ENCODE measurements at places on chromosomes 16 and 17.

DNA sequence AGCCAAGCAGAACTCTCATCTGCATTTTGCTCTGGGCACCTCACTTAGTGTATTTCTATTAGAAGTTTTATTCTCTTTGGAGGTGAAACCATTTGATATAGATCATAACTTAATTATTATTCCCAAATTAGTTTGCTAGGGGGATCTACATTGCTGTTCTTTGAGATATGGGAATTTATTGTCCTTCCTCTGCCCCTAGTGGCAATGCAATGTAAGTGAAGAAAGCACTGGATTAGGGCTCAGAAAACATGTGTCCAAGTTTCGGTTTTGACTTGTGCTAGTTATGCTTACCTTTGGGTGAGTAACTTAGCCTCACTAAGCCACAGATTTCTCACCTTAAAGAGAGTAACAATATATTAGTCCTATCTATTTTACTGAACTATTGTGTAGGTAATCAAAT, 2.9 kb downstream of the KRT39 start:
- no peak for DNase-seq

- DNase-seq, result peak; percentile 49
These were observed 28.2 kb downstream of the ZFHX3 start for GRCh38 chr16:73019457-73020362.

DNA sequence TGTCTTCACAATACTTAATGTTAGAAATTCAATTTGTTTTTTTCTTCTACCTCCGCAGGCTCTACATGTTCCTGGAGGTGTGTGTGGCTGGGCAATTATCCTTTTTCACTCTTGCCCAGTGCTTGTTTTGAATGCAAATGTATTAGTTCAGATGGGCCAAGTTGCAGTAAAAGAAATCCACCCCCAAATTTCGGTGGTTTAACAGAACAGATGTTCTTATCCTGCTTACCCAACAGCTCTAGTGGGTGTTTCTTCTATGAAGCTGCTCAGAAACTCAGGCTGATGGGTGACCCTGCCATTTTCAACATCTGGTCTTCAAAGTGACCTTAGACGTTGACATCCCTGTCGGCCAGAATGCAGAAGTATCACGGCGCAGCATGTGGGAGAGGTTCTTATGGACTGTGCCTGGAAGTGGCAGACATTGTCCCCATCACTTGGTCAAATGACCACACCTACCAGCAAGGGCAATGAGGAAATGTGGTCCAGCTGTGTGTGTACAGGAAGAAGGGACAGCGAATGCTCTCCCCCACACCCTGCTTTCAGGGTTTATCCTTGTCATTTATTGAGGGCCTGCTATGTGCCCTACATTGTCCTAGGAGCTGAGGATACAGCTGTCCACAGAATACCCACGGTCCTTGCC, 157.3 kb downstream of the CDH13 start:
- no peak for DNase-seq

- DNase-seq, result no peak
These were observed 16.2 kb downstream of the RPH3AL start for GRCh38 chr17:336110-337021.

- DNase-seq, result no peak
These were observed 14.5 kb downstream of the GRB2 start for GRCh38 chr17:75390982-75391381.

DNA sequence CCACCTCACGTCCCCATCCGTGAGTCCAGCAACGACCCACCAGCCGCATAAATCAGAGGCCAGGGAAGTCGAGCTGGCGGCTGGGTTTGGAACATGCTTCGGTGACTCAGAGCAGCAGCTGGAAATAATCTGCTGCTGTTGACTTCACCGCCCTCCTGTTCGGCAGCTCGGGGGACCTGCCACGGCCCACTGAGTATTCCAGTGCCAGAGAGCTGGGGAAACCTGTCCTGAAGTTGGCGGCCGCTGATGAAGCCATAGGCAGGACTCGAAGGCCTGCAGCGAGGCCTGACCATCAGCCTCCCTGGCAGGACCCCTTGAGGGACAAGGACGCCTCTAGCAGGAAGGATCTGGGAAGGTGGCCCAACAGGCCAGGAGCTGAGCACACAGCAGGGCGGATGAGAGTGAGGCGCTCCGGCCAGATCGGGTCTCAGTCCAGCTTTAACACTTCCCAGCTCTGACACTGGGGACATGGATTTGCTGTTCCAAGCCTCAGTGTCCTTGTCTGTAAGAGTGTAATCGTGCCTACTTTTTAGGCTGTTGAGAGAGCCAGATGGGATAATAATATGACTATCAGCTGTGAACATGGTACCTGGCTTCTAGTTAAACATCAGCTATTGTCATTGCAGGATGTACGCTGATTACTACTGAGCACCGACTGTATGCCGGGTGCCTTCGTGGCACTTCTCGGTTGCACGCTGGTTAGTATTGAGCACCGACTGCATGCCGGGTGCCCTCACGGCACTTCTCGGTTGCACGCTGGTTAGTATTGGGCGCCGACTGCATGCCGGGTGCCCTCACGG, 50.4 kb upstream of the CIBAR2 start:
- DNase-seq, result peak; percentile 65

GRCh38 chr17:13919818-13920217, 149.5 kb upstream of the COX10 start:
- no peak for DNase-seq

DNA sequence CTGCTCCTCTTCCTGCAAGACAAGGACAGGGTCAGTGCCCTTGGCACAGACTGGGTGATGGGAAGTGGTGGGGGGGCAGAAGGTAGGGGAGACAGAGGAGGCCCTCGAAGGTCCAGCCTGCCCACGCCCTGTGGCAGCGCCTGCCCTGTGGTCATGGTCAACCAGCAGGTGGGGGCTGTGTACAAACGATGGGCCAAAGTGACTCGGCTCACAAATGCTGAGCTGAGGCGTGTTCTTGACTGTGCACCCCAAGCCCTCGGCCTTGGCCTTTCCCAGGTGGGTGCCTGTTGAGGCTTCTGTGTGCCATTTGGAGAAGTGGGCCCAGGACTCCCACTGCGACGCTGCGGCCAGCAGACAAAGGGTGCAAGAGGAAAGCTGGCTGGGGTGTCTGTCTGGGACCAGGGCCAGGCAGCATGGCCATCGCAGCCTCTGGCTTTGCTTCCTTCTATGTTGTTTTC, 22.6 kb downstream of the MXRA7 start:
- DNase-seq, result no peak

- no peak for DNase-seq
These were observed 591.7 kb downstream of the MAF start for GRCh38 chr16:79008869-79009179.

GRCh38 chr17:5003214-5003867, 5.6 kb downstream of the KIF1C start:
- no peak for DNase-seq

GRCh38 chr16:12976936-12977335, 75.5 kb downstream of the SHISA9 start:
- no peak for DNase-seq

- peak; percentile 26 for DNase-seq
These were observed 2.9 kb downstream of the PHOSPHO1 start for GRCh38 chr17:49227436-49228261.

- no peak for DNase-seq
These were observed 5.2 kb downstream of the ITGA3 start for GRCh38 chr17:50060951-50061712.

DNA sequence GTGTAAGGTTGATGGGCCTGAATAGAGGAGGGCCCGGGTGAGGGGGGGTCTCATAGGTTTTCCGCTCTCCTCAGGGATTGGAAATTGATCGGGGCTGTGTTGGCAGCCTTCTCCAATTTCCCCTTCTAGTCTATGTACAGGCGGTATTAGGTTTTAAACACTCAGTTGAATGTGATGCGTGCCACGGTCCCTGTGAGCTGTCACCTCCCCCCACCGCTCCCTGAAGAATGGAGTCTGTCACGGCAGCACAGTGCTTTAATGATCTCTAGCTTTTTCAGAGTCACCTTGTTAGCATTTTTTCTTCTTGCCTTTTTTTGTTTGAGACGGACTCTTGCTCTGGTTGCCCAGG, 800 bp downstream of the COX4I1 start:
- no peak for DNase-seq

DNA sequence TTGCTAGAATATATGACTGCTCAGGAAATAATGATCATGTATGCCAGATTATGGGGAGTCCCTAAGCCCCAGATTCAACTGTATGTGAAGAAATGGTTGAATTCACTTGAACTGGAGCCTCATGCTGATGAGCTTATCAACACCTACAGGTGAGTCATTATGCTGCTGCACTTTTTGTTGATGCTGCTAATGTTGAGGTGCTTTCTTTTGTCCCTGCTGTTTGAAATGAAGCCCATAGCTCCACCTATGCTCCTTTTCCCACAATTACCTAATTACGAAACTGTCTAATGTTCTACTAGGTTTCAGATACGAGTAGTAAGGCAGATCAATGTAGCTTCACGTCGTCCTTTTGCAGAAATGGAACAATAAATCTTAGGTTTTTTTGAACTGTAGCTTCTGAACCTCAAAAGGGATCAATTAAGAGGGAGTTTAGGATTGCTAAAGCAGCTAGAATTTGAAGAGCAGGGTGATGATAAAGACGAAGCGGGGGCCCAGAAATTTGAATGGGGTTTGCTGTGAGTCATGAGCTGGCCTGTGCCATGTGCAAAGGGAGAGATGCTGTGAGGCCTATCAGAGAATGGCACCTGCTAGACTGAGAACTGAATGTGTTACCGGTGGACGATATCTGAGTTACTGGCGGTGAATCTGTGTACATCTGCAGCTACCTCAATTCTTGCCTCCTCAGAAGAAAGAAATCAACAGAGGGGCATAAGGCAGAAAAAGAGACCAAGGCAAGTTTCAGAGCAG, 6.1 kb upstream of the UQCRC2 start:
- DNase-seq, result no peak

GRCh38 chr17:38883592-38884526, 14.0 kb downstream of the LASP1 start:
- no peak for DNase-seq

- no peak for DNase-seq
These were observed 7.5 kb upstream of the NOS2 start for GRCh38 chr17:27807567-27808470.

GRCh38 chr17:27549251-27549893, 81.6 kb upstream of the LGALS9 start:
- DNase-seq, result no peak

GRCh38 chr17:62897706-62898105, 68.3 kb upstream of the TANC2 start:
- no peak for DNase-seq

DNA sequence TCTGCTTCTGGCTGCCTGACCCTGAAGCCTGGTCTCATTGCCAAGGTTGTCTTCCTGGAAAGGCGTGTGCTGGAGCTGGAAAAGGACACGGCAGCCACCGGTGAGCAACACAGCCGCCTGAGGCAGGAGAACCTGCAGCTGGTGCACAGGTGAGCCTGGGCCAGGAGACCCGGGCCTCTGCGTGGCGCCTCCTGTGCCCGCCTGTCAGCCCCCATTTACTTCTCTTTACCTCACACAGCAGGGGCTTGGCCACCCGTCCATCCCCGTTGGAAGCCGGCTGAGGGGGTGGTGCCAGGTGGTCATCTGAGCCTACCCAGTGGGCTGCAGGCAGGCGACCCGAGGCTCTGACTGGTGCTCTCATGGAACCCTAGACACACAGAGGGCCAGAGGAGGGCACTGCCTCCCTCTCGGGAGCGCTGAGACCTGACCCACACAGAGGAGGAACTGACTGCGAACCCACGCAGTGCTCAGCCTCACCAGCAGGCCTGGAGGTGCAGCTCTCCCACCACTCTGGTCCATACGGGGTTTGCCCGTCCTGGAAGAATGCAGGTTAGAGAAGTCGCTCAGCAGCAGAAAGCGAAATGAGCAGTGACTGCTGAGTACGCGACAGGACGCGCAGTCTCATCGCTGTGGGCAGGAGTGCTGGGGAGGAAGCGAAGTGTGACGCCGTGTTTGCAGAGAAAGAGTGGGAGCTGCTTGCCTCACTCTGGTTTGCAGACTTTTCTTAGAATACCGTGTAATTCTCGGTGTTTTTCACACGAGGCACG, 21.9 kb upstream of the CAPN15 start:
- no peak for DNase-seq

DNA sequence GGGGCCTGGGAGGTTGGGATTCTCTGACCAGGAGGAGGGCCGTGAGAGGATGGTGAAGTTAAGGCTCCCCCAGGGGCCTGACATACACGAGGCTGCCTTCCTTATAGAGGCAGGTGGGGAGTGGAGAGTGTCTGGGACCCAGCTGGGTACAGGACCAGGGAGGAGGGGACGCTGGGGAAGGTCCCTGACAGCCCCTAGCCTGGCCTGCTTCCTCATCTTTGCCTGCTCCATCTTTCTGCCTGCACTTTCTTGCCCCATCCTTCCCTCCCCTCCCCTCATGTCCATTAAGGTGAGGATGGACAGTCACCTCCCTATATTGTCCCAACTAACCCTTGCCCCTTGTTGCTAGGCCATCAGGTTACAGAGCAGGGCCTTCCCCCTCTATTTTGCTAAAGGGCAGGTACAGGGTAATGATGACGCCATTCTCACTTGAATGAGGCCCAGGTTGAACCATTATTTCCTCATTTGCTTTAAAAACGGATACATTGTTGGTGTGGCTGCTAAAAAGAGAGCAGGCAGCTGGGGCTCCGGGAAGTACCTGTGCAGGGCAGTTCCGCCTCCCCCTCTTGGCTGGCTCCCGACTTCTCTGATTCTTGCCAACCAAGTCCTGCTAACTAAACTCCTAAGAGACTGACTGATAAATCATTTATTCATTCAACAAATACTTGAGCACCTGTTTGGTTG, 1.3 kb downstream of the C17orf99 start:
- DNase-seq, result no peak

GRCh38 chr17:70655176-70655958, 486.0 kb downstream of the KCNJ2 start:
- no peak for DNase-seq

DNA sequence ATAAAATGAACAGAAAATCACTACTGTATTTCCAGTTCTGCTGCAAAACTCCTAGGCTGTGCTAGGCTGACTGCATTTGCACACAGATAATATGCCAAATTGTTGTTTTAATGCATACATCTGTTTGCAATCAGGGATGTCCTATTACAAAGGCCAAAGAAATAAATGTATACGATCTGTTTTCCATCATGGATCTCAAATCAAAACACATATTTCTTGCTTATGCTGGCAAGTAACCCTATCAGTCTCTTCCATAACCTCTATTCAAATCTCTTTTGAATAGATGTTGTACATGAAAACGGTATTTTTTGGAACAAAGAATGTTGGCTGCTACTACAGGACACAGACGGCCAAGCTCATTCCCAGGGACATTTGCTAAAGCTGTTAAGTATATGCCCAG, 56.6 kb downstream of the DUSP14 start:
- no peak for DNase-seq

Measured in AG04450 (cell line).